Mononuclear cell (primary cell): ENCODE measurements at places on chromosomes 6 and 20. TPM values are rescaled to one million over a fixed set of nuclear protein-coding genes. Genes with fewer than 3 reads are reported as not detected.

The KHDRBS2 gene
- 2.4 TPM for total RNA-seq

The TP53TG5 gene
- under 0.01 TPM for total RNA-seq

The POM121L2 gene
- not detected for total RNA-seq

The NAPB gene
- 11.8 TPM for total RNA-seq

The OR2H2 gene
- under 0.01 TPM for total RNA-seq

The NOL7 gene
- 46.2 TPM for total RNA-seq

The PRR18 gene
- not detected for total RNA-seq

The SLPI gene
- total RNA-seq, result 0.63 TPM

The NRSN2 gene
- 0.63 TPM for total RNA-seq

The EPPIN gene
- not detected for total RNA-seq

The CST7 gene
- total RNA-seq, result 48.1 TPM

The LPA gene
- not detected for total RNA-seq

The MEI4 gene
- 0.10 TPM for total RNA-seq

The SLC35D3 gene
- total RNA-seq, result 0.52 TPM

The GPRC6A gene
- not detected for total RNA-seq

The PXT1 gene
- 0.31 TPM for total RNA-seq

The SLC17A9 gene
- total RNA-seq, result 2.0 TPM

The SNAI1 gene
- total RNA-seq, result 5.8 TPM

The NNAT gene
- not detected for total RNA-seq

The SLC22A2 gene
- total RNA-seq, result not detected

The ZC2HC1B gene
- total RNA-seq, result not detected

The L3MBTL1 gene
- total RNA-seq, result 8.0 TPM

The IGF2R gene
- 49.3 TPM for total RNA-seq

The UST gene
- total RNA-seq, result 1.5 TPM

The CLPSL1 gene
- not detected for total RNA-seq

The POU5F1 gene
- not detected for total RNA-seq

The ZBTB12 gene
- total RNA-seq, result 0.21 TPM

The RAB44 gene
- 1.3 TPM for total RNA-seq

The FAM162B gene
- not detected for total RNA-seq
